SK-N-DZ (cell line): ENCODE measurements at places on chromosomes 5 and 9.

- no peak for DNase-seq
These were observed 796.3 kb downstream of the SEMA5A start for GRCh38 chr5:8749556-8749955.

DNA sequence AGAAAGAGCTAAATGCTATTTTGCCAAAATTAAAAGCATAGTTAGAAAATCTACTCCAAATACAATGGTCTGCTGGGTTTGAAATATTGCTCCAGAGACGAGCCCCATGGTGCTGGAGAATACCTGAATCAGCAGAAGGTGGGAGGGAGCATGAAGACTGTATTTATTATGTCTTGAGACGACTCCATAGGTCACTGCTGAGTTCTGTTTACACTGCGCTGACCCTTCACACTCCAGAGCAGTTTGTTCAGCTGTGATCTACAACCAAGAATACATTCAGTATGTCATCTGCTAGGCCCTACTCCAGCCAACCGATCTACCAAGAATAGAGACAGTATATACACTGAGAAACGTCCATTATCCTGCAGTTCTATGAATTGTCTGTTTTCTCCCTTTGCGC is 150.5 kb downstream of the TLE1 start:
- no peak for DNase-seq

- DNase-seq: no peak
These were observed 441.6 kb upstream of the BRINP1 start for GRCh38 chr9:119810645-119811429.

DNA sequence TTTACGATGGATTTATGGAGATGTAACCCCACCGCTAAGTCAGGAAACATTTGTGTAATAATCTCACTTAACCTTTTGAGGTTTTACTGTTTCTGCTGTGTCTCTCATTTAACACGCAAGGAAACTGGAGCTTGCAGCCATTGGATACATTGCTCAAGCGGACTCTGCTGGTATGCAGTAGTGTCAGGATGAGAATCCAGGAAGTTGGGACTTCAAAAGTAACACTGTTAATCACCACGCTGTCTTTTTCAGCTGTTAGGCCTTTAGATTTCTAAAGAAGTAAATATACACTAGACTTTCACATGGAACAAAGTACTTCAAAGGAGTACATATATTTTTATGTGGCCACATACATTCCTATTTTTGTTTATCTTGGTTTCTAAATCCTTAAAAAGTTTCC is 114.7 kb downstream of the LPAR1 start:
- DNase-seq: no peak

DNA sequence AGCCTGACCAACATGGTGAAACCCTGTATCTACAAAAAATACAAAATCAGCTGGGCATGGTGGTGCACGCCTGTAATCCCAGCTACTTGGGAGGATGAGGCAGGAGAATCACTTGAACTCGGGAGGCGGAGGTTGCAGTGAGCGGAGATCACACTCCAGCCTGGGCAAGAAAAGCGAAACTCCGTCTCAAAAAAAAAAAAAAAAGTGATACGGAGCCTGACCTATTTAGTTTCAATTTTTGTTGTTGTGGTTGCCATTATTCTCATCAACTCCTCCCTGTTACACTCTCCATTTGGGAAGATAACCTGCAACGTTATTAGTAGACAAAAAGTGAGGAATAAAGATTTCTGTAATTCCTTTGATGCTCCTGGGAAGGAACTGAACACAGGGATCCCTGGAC is 1.3 kb downstream of the STOM start:
- DNase-seq: no peak

GRCh38 chr5:56974241-56974640 is 22.3 kb upstream of the MIER3 start:
- DNase-seq: no peak

- no peak for DNase-seq
These were observed 31.3 kb downstream of the ISOC1 start for GRCh38 chr5:129125819-129126218.

DNA sequence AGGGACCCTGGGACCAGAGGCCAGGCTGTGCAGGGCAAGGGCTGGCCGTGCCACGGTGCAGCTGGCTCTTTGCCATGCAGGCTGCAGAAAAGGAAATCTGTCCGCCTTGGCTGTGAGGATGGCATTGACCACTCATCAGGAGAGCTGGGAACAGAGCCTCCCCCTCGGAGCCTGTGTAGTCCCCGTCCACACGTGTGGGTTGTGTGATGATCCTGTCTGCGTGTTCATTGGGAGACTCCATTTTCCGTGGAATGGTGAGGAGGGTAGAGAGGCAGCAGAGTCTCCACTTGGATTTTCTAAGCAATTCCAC is 47.7 kb downstream of the EHMT1 start:
- no peak for DNase-seq

- no peak for DNase-seq
These were observed 276.7 kb upstream of the KIF2A start for GRCh38 chr5:62029303-62029702.

DNA sequence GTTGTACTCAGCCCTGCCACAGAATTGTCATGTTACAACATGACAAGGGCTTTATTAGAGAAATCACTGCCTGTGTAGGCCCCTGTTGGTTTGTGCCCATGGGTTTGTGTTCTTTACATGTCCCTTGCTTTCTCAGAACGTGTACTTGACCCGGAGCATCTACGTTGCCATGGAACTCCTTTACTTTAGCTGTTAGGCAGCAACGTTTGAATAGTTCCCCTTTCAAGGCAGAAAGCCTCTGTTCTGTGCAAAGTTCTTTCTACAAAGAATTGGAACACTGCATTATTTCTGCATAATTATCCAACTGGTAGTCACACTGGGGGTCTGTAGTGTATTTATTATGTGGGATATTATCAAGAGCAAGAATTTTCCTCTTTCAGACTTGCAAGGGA is 51.1 kb downstream of the FBXL7 start:
- no peak for DNase-seq

- DNase-seq: no peak
These were observed 296 bp downstream of the ZSWIM6 start for GRCh38 chr5:61332358-61332749.

- no peak for DNase-seq
These were observed 20.2 kb downstream of the NSG2 start for GRCh38 chr5:174065528-174066197.

DNA sequence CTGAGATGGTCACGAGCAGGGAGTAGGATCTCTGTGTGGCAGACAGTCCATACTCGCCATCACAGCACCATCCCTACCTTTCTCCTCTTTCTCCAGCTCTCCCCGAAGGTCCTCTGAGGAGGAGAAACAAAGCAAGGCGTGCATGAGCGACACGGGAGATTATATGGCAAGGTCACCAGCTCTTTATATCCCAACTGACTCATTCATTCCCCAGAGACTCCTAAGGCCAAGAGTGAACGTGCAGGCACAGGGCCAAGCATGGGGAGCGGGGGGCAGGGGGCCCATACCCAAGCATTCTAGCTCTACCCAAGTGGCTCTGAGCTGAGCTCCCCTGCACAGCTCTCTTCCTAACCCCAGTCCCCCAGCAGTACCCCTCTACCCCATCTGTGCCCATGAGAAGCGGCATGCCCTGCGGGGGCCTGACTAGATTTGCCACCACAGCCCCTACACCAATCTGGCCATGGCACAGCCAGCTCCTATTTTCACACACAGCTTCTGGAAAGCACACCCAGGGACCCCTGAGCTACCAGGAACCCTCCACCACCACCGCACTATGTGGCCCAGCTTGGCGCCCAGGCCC is 6.8 kb downstream of the TRIM7 start:
- no peak for DNase-seq

DNA sequence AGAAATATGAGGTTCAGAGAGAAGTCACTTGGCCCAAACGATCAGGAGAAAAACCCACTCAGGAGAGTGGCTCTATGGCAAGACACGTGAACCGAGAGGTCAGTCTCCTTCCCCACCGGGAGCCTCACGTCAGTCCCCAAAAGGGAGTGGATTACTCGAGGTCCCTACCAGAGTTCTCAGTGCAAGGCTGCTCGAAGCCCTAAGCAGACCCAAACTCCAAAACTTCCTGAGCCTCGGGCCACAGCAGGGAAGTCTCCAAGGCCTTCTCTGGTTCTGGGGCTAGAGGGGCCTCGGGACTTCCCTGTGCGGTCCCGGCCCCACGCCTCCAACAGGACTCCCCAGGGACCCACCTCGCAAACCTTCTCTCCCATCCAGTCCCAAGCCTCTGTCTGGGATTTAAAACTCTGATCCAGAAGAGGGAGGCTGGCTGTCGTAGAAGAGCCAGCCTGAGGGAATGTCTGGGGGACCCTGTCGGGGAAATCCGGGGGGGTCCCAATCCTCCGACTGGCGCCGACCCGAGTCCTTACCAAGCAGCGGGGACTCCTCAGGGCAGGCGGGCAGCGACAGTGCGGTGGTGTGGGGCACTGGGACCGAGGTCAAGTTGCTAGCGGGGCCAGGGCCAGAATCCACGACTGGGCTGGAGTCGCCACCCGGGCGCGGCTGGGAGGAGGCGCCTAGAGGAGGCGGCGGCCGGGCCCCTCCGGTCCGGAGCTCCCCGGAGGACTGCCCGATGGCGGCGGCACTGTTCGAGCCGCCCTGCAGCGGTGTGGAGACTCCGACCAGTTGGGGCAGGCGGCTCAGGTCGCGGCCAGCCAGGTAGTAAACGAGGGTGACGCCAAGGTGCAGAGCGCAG is 679 bp downstream of the B4GALT1 start:
- DNase-seq: peak; percentile 27

DNA sequence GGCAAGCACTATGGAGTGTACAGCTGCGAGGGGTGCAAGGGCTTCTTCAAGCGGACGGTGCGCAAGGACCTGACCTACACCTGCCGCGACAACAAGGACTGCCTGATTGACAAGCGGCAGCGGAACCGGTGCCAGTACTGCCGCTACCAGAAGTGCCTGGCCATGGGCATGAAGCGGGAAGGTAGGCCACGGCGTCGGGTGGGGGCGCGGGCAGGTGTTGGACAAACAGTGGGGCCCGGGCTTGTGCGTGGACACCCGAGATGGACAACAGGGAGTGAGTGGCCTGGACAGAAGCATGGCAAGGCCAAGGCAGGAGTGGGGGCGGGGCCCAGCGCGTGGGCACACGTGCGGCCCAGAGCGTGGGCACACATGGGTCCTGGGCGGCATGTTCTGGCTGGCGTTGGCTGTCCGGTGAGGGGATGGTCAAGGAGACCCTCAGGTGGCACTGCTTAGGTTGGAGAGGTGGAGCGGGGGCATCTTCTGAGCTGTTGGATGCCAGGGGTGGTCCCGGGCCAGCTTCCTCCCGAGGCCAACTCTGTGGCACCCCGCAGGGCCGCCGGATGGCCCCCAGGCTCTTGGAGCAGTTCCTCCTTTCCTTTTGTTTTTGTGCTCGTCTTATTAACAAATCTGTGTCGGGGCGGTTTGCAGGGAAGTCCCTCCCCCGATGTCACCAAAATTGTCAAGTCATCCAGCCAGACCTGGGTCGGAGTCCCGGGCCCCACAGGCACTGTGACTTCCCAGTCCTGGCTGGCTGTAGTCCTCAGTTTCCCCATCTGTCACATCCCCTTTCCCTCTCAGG is 82.9 kb downstream of the RXRA start:
- no peak for DNase-seq

- DNase-seq: no peak
These were observed 458.5 kb downstream of the IRX1 start for GRCh38 chr5:4054092-4054491.
